ENCODE measurements at places on chromosomes 1 and 21. TPM values are rescaled to one million over a fixed set of nuclear protein-coding genes. Genes with fewer than 3 reads are reported as not detected.

NTMT2 gene
- total RNA-seq = not detected

CHODL gene
- 9.5 TPM for total RNA-seq

WLS gene
- 44.4 TPM for total RNA-seq

S100A14 gene
- not detected for total RNA-seq

GSTM1 gene
- 19.3 TPM for total RNA-seq

FMO3 gene
- 7.4 TPM for total RNA-seq
